ENCODE measurements at places on chromosomes 4 and X.

GRCh38 chr4:173924561-173924960 is 358.9 kb downstream of the FBXO8 start:
- DNase-seq: no peak

DNA sequence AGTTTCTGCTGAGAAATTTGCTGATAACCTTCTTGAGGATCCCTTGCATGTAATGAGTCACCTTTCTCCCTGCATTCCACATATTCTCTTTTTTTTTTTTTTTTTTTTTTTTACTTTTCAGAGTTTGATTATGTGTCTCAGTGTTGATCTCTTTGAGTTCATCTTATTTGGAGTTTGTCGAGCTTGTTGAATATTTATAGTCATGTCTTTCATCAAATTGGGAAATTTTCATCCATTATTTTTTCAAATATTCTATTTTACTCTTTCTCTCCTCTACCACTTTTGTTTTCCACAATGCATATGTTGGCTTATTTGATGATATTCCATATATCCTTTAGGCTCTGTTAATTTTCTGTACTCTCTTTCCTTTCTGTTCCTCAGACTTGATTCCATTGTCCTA is 136.1 kb downstream of the MAD2L1 start:
- DNase-seq: no peak

GRCh38 chr4:144954230-144954629 is 143.8 kb downstream of the ANAPC10 start:
- no peak for DNase-seq

DNA sequence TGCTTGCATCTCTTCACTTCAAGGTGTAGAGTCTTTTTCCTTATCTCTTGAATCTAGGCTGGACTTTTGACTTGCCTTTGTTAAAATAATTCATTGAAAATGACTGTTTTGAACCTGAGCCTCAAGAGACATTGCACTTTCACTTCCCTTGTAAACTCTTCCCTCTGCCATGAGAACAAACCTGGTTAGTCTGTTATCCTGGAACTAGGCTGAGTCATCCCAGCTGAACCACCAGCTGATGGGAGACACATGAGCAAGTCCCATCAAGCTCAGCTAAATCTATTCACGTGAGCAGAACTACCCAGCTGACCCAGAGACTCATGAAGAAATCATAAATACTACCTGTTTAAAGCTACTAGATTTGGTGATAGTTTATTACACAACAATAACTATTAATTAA is 202.3 kb upstream of the CENPE start:
- no peak for DNase-seq

DNA sequence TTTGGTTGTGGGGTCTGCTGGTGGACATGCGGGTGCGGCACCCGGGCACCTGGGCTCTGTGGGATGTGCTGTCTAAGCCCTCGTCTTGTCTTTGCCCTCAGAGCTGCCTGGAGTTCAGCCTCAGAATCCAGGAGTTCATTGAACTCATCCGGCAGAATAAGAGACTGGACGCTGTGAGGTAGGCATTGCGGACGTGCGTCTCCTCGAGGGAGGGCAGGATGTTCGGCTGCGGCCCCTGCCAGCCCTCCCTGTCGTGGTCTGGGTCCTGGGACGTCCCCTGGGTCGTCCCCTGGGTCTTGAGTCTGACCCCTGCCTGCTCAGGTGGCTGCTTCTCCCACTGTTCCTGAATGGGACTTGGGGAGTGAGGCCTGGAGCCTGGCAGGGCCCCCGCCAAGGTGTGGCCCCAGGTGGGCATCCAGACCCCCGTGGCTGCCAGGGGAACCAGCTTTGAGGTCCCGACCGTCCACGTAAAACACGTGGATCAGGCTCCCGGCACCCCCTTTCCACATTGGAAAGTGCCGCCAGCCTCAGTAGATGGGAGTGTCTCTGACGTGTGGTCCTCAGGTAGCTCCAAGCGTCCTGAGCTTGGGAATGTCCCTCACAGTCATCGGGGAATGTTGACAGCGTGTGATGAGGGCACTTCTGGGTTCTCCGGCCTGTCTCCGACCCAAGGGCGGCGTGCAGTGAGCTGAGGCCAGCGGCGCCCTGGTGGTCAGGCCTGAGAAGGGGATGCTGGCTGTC is 19.3 kb upstream of the UVSSA start:
- no peak for DNase-seq

- DNase-seq: no peak
Measured at GRCh38 chr4:10688022-10688421, 3.5 kb upstream of the CLNK start.

GRCh38 chr4:65865489-65865888 is 195.2 kb upstream of the EPHA5 start:
- no peak for DNase-seq

DNA sequence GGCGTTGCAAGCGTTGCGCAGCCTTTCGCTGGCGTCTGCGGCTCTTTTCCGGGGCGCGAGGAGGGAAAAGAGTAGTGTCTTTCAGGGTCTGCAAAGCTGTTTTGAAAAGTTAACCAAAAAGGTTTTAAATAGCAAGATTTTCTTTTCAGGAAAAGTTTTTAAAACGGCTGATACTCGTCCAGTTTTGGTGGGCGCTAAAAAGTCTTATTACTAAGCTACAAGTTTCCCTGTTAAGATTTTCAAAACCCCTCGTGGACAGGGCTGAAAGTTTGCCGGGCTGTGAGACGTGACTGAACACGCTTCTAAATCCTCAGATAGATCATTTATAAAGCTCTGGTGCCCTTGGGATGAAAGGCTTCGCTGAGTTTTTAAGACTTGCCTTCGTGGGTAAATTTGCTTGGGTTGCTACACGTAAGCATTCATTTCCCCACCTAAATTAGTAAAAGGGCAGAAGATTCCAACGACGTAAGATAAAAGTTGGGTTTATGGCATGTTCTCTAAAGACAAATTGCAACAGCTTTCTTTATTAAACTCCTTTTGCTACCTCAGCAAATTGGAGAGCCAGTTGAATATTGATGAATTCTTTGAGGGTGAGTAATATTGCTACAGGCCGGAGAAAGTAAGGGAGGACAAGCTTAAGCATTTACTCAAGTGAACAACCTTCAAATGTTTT is 91.5 kb downstream of the HPRT1 start:
- DNase-seq: no peak

DNA sequence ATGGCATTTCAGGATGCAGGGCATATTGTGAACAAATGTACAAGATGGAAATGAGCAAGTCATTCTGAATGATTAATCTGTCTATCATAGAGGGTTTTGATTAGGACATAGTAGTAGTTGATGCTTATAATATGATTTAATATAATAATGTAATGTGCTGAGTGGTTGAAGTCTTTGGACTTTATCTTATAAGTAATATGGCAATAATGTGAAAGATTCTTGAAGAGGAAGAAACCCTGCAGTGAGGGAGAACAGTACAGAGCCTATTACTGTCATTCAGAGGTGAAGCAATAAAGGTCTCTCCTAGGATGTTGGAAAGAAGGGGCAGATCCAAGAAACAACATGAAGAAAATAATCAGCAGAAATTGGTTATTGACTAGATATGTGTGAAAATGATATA is 16.6 kb downstream of the NFKB1 start:
- DNase-seq: no peak

- DNase-seq: no peak
Measured at GRCh38 chr4:47784222-47784621, 53.6 kb downstream of the CORIN start.

DNA sequence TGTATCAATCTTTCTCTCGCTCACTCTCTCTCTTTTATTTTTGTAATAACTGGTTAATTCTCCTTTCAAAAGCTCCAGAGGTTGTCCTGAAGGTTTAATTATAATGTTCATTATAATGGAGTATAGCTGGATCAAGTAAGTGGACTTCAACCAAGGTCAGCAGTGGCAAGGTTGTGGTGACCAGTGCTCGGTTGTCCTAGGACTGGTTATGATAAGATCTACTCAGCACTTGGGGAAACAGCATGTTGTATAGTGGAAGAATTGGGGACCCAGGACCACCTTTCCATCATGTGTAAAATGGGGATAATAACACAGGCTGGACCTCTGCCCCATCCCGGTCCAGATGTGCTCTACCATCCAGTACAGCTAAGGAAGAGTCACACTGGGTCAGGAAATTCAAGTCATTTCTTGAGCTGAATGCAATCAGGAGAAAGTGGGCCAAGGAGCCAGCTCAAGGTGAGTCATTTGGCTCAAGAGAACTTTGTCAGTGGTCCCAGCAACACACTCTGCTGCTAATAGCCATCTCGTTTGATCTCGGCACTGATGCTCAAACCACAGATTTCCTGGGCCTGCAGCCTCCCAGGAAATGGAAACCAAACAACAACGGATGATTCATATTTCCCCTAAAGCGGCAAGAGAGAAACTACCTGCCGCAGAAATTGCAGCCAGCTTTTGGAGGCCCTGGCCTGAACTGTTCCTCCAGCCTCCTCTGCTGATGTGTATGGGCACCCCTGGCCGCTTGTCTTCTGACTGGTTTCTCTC is 123.6 kb upstream of the RBPJ start:
- DNase-seq: no peak

DNA sequence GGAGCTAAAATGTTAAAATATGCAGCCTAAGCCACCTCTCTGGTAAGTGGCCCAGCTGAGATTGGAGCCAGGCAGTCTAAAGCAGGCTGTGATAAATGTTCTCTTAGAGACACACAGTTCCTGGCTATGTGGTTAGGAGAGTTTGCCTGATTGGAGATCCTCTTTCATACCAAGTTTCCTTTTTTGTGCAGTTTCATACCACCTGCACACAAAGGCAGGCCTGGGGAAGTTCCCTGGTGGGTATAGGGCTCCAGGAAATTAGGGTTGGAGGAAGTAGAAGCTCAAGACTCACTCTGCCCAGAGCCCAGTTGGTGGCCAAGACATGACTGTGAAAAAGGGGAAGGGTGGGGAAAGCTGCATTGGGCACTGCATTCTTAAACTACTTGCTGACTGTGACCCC is 16.9 kb downstream of the CYBB start:
- no peak for DNase-seq

DNA sequence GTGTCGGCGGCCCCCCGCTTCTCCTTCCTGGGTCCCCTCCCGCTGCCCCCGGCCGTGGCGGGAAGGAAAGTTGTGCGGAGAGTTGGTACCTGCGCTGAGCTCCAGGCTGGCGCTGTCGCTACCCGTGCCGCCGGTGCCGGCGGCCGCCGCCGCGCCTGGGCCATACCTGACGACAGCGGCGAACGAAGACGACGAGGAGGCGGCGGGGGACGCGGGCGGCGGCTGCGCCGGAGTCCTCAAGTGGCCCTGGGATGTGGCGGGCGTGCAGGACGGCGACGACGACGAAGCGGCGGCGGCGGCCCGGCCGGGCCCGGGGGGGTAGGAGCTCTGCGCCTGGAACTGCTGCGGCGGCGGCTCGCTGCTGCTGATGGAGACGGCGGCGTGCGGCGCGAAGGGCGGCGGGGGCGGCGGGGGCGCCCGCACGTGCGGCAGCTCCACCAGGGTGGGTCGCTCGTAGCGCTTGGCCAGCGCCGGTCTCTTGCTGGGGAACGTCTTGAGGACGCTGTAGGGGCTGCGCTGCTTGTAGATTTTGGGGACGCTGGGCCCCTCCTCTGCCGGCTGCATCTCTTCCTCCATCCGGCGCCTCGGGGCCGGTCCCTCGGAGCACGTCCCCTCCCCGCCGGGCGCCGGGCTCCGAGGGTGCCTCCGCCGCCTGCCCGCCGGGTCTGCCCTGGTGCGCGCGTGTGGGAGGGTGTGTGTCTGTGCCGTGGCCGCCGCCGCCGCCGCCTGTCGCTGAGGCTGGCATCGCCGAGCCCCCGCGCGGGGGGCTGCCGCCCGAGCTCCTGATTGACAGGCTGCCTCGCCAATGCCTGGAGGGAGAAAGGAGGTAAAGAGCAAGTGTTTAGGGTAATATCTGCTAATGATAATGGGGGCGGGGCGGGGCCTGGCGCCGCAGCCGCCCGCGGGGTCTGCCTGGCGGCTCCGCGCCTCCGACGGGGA is 618 bp downstream of the BEND4 start:
- DNase-seq: no peak

DNA sequence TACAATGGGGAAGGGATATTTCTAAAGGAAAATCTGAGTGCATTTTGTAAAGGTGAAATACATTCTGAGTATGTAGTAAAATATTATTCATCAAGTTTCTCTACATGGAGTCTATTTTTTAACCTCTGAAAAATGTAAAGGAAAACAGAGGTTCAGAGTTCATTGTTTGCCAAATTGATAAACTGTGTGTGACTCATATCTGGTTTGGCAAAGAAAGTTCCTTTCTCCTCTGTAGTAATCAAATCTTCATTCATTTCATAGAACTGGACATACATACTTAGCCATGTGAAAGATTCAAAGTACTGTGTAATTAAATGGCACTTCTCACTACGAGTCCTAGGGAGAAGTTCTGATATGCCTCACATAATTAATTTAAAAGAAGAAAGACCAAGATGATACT is 61.6 kb downstream of the HPGD start:
- no peak for DNase-seq

DNA sequence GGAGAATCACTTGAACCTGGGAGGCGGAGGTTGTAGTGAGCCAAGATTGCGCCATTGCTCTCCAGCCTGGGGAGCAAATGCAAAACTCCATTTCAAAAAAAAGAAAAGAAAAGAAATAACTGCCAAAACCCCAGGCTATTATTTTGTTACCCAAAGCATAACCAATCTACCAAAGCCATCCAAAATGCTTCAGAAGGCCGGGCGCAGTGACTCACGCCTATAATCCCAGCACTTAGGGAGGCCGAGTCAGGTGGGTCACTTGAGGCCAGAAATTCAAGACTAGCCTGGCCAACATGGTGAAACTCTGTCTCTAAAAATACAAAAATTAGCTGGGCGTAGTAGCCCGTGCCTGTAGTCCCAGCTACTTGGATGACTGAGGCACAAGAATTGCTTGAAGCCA is 49.8 kb downstream of the SMIM31 start:
- DNase-seq: no peak

DNA sequence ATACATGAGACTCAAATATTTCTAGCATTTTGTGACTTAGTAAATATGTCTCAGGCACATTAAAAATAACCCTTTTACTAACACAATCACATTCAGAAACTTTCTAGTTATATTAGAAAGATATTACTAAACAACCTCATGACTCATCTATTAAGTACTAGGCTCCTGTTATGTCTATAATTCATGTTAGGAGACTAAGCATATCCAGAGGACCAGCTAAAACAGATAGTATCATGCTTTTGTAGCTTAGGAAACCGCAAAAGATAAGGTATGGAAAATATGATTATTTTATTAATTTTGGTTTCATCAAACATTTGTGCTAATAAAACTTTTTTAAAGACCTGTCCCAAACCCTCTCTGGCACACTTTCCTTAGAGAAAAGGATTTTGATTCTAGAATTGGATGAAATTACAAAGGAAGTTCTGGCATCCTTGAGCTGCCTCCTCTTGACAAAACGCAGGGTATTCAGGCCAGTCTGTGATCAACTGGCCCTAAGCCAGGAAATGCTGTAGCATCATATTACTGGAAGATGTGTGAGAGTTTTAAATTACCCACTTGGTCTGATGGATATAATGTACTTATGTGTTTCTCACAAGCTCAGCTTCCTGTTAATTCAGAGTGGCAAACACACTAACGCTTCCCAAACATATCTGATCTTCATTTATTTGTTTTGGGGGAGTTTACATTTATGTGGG is 60.4 kb downstream of the NRK start:
- DNase-seq: no peak

- no peak for DNase-seq
Measured at GRCh38 chr4:100823066-100823992, 305.5 kb upstream of the EMCN start.
